ENCODE measurements at places on chromosomes 4 and X. TPM values are rescaled to one million over a fixed set of nuclear protein-coding genes. Genes with fewer than 3 reads are reported as not detected.

The SHROOM2 gene
- total RNA-seq = 11.4 TPM

The MMRN1 gene
- under 0.01 TPM for total RNA-seq

The MAP9 gene
- 7.2 TPM for total RNA-seq

The OTC gene
- not detected for total RNA-seq

The ENPP6 gene
- total RNA-seq = not detected

The BEX5 gene
- total RNA-seq = 1.7 TPM

The ADH6 gene
- not detected for total RNA-seq

The NDNF gene
- total RNA-seq = under 0.01 TPM

The KLHL15 gene
- 10.3 TPM for total RNA-seq

The KIAA1210 gene
- total RNA-seq = not detected

The HTN3 gene
- total RNA-seq = not detected

The CT45A1 gene
- not detected for total RNA-seq

The NCBP2L gene
- total RNA-seq = not detected

The SETD7 gene
- total RNA-seq = 76.9 TPM

The SHISA3 gene
- total RNA-seq = not detected

The VSIG1 gene
- total RNA-seq = 0.34 TPM

The HTR2C gene
- total RNA-seq = not detected

The NAA11 gene
- total RNA-seq = not detected

The DSPP gene
- total RNA-seq = not detected

The PNMA5 gene
- not detected for total RNA-seq

The CENPC gene
- total RNA-seq = 10.8 TPM

The TMLHE gene
- total RNA-seq = 15.0 TPM

The LRRC66 gene
- total RNA-seq = 0.43 TPM

The NAP1L5 gene
- total RNA-seq = 1.7 TPM

The CT47B1 gene
- total RNA-seq = not detected

The COMMD8 gene
- 28.0 TPM for total RNA-seq

The UGT2B7 gene
- total RNA-seq = 0.36 TPM

The DCAF12L2 gene
- not detected for total RNA-seq

The NPNT gene
- total RNA-seq = 19.7 TPM

The CASP6 gene
- 28.4 TPM for total RNA-seq

The XG gene
- total RNA-seq = 0.43 TPM

The IBSP gene
- total RNA-seq = not detected

The MAGEB6 gene
- not detected for total RNA-seq

The LUZP4 gene
- not detected for total RNA-seq

The NAAA gene
- total RNA-seq = 23.2 TPM

The SLC9A7 gene
- total RNA-seq = 24.3 TPM

The SAGE1 gene
- total RNA-seq = not detected

The GAGE12H gene
- not detected for total RNA-seq

The USP26 gene
- not detected for total RNA-seq

The UGT8 gene
- total RNA-seq = 0.34 TPM

The SYTL5 gene
- total RNA-seq = 4.6 TPM

Data from nasal cavity respiratory epithelium epithelial cell of viscerocranial mucosa (primary cell).